ENCODE measurements at places on chromosomes 12 and 14.

- DNase-seq, result no peak
These were observed 18.8 kb downstream of the NCKAP5L start for GRCh38 chr12:49809381-49809905.

DNA sequence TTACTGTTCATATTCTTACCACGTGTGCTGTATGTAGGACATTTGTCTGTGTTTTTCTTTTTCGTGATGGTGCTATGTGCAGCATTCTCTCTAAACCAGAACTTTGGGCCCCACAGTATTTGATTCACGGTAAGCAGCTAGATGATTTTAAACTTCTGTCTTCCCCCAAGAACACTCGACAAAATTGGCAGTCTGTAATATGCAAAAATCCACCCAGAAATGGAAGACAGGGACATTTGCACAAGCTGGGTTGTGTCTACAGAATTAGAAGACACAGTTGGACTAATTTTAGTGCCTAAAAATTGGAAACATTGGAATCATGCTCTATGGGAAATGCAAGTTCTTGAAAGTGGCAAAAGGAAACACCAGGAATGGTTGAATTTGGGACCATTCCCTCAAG is 24.1 kb upstream of the MED13L start:
- DNase-seq, result no peak

DNA sequence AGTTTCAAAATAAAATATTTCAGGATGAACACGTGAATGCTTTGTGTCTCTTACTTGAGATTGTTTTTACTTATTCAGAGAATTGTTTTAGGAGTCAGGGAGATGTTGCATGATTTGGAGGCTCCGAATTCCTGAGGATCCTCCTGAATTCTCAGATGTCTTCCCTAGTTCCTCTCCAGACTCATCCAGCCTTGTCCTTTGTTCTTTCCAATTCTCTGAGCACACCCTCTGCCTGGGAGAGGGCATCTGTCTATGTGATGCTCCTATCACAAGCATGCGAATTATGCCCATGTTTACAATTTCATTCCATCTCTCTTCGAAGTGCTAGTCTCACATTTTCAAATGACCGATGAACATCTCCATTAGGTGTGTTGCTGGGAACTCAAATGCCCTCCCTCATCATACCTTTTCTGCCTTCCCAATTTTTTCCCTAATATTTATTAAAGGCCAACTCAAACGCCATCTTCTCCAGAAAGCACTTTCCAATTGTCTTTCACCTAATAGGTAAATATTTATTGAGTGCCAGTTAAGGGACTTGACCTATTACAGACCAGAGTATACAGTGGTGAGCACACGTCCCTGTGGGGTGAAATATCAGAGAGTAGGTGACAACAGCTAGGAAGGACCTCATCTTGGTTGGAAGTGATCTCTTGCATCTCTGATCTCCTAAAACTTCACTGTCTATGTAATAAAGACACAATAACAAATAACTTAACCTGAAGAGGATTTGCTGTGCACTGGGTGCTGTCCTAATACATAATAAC is 64.4 kb downstream of the ARF6 start:
- no peak for DNase-seq

DNA sequence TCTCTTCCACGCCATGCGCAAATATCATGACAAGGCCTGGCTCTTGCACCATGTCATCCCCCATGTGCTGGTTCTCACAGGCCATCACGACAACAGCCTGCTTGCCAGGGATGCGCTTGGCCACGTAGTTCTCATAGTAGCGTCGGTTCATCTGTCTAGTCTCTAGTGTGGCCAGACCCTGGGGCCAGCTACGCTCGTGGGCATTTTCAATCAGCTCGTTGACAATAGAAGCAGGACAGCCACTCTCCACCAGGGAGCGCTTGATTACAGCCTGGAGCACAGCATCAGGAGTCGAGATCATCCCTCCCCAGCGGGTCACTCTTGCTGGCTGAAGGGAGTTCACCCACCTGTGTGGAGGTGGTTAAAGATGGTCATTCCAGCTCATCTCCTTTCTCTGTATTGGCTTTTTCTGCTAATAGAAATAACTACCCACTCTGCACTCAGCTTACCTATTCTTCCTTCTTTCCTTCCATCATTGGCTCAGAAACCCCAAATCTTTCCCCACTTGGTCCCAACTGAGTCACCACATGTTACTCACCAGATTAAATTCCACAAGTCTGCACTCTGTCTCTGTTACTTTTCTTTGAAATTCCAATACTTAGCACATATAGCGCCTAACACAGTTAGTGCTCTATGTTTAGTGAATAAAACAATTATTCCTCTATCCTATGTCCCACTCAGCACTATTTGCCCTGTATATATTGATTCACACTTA is 15.1 kb downstream of the RNF41 start:
- no peak for DNase-seq

DNA sequence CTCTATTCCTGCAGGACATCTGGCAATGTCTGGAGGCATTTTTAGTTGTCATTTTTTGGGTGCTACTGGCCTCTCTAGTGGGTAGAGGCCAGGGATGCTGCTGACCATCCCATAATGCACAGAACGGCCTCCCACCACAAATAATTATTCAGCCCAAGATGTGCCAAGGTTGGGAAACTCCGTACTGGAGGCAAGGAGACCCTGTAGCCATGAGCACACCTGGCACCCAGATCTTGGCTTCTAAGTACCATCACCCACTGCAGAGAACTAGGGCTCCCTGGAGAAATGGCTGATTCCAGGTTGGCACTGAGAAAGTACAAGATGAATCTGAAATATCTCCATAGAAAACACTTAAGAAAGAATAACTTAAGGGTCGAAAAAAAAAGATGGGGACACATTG is 81.7 kb downstream of the RBM19 start:
- DNase-seq, result no peak

DNA sequence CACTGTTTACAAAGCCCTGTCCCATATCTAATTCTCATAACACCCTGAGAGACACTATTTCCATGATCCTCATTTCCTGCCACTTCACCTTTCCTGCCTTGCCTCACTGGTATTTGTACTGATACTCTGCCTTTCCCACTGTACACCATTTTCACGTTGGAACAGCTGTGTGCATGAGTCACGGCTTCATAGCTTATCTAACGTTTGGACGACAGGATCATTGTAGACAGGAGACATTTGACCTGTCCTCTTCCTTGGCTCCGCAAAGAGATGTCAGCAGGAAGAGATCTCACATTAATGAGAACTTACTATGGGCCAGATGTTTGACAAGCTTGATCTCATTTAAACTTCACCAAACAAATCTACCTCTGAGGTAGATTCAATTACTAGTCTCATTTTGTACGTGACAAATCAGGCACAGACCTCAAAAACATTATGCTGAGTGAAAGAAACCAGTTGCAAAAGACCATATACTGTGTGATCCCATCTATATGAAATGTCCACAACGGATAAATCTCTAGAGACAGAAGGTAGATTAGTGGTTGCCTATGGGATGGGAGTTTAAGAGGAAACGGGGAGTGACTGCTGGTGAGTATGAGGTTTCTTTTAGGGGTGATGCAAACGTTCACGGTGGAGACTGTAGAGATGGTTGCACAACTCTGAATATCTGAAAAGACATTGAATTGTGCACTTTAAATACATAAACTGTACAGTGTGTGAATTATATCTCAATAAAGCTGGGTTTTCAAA is 71.2 kb downstream of the KCNK13 start:
- no peak for DNase-seq

DNA sequence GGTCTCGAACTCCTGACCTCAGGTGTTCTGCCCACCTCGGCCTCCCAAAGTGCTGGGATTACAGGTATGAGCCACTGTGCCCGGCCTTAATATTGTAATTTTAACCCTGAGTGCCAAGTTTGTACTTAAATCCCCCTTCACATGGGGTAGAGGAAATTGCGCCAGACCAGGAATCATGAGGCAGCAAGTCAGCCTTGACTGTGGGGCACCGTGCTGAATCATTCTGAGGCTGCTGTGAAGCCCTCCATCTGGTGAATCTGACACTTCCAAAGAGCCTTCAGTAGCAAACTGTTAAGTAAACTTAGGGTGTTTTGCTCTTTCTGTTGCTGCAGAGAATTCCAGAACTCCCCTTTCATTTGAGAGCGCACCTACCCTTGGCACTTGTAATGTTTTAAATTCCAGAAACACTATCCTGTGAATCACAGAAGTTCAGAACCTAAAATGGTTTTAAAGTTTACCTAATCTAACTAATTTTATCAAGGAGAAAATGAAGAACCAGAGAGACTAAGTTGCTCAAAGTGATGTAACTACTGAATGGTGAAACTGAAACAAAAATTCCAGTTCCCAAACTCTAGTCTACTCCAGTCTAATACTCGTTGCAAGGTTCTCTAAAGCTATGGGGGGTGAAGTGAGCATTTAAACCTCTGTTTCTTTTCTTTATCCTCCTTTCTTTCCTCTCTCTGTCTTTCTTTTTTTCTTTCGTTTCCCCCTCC is 7.5 kb downstream of the HEBP1 start:
- no peak for DNase-seq

GRCh38 chr14:22152903-22153302 is 436.1 kb downstream of the DAD1 start:
- no peak for DNase-seq

DNA sequence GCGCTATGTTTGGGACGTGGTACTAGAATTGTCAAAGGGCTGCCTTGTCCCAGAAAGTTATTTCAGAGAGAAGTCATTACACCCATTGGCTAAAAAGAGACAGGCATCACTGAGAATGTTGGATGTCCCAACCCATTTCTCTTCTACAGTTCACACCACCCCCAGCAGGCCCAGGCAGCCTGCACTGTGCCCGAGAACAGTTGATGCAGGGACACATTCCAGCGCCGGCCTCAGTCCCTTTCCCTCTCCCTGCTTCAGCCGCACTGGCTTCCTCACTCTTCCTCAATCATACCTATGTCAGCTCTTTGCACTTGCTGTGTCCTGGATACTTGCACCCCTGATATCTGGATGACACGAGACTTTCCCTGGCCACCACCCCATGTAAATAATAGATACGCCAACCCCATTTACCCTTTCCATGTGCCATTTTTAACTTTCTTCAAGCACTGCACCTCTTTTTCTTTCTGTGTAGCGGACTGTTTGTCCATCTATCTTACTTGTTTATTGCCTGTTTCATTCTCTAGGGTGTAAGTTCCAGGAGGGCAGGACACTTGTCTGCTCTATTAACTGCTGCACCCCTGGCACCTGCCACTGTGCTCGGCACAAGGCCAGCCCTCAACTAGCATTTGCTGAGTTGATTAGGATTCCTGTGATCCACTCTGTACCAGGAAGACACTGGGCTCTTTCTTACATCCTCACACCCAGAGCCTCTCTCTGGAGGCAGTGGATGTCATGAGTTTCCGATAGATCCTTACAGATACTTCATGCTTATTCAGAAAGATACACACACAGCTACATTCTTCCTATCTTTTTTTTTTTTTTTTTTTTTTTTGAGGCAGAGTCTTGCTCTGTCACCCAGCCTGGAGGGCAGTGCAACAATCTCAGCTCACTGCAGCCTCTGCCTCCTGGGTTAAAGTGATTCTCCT is 76.6 kb upstream of the CEP83 start:
- no peak for DNase-seq

DNA sequence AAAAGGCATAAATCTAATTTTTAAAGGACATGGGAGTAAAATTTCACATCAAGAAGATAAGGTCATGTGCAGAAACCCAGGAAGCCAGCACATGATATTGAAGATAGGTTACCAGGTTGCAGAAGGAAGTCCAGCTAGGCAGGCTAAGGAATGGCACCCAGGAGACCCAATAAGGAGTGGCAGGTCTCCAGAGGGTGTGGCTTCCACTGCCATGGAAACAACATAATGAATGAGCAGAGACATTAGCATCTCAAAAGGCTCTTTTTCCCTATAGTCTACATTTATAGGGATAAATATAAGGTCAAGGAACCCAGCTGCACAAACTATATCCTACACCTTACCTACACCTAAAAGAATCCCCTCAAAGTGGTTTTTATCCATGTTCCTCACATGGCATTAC is 275.9 kb downstream of the RPS29 start:
- DNase-seq, result no peak

GRCh38 chr14:89137526-89138163 is 279.4 kb downstream of the FOXN3 start:
- no peak for DNase-seq

- DNase-seq, result no peak
These were observed 39.7 kb upstream of the PSMA6 start for GRCh38 chr14:35252451-35252868.

- DNase-seq, result peak; percentile 32
These were observed 144.4 kb upstream of the PWP1 start for GRCh38 chr12:107541001-107541705.

GRCh38 chr14:76644855-76645518 is 116.3 kb upstream of the VASH1 start:
- DNase-seq, result no peak

DNA sequence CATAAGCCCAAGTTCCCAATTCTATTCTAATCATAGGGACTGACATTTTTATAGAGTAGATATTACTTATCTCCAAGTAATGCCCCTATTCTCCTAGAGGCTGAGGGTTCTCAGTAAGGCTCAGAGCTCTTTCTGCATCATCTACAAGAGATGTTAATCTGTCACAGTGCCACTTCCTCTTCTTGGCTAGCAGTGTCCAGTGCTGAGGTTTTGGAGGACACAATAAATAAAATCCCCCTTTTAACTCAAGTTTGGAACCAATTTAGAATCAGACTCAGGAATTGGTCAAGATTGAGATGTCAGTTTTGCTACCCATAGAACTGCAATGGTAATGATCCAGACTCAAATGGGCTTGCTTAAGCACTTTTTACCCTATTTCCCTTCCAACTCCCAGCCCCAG is 154.1 kb upstream of the ARID2 start:
- no peak for DNase-seq

GRCh38 chr12:49652921-49653520 is 29.7 kb downstream of the PRPF40B start:
- DNase-seq, result no peak

- peak; percentile 38 for DNase-seq
These were observed 8.5 kb downstream of the VASH1 start for GRCh38 chr14:76769636-76770292.

GRCh38 chr14:65945327-65945726 is 532.8 kb downstream of the FUT8 start:
- DNase-seq, result no peak

DNA sequence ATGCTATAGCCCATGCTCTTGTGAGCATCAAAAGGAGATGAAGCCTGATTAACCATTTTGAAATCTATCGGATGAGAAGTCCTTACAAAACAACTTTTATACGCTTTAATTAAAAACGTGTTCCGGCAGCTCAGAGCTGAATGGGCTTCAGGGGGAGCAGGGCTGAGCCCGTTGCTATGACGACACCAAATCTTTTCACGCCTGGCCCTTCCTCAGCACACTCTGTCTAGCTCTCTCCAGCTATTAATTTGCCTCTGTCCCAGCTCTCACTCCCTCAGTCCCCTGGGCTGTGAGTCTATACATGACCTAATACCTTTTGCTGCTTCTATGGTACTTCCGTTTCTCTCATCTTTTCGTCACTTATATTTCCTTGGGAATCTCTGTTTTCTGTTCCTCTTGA is 15.8 kb downstream of the FOXA1 start:
- no peak for DNase-seq

- no peak for DNase-seq
These were observed 204.4 kb downstream of the RPS29 start for GRCh38 chr14:49381778-49382177.

- no peak for DNase-seq
These were observed 21.7 kb upstream of the DUSP6 start for GRCh38 chr12:89373763-89374572.

GRCh38 chr14:32367516-32367915 is 38.4 kb downstream of the AKAP6 start:
- DNase-seq, result no peak

GRCh38 chr12:123888989-123889388 is 83.6 kb downstream of the CCDC92 start:
- DNase-seq, result no peak

GRCh38 chr14:91398707-91399106 is 18.9 kb downstream of the CCDC88C start:
- DNase-seq, result no peak

- DNase-seq, result no peak
These were observed 79.5 kb downstream of the ARMH4 start for GRCh38 chr14:58072288-58073071.
